Lower lobe of right lung (tissue), 2 donors: ENCODE measurements at places on chromosomes 16 and 17. TPM values are rescaled to one million over a fixed set of nuclear protein-coding genes. Genes with fewer than 3 reads are reported as not detected.

DNA sequence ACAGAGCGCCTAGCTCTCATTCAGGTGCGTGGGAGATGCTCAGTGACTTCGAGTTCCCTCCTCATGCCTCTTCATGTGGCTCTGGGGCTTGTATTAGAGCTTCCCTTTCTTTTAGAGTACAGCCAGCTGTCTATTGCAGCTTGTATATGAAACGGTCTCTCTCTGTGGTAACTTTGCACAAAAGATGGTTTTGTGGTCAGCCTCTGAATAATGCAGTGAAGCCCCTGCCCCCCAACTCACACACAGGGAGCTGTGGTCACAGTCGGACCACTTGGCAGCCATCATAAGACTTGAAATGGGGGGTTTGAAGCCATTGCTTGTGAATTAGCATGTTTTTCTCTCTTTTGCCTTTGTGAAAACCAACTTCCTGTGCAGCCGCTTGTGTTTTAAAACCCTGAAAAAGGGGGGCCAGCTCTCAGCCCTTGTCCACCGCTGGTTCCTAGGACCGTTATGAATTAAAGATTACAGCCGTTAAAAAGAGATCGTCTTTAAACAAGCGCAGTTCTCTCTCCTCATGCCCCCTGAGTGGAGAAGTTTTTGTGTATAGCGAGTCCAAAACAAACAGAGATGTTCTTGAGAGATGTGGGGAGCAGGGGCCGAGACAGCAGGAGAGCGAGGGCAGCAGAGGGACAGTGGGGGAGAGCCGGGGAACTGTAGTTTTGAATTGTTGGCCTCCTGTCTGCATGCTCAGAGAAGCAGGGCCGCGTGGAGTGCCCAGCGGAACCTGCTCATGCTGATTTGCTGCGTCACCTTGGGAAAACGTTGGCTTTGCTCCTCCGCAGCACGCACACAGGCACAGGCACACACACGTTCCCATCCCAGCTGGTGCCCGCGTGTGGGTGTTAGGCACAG is 199.0 kb downstream of the MSI2 start:
- DNase-seq, result no peak

DNA sequence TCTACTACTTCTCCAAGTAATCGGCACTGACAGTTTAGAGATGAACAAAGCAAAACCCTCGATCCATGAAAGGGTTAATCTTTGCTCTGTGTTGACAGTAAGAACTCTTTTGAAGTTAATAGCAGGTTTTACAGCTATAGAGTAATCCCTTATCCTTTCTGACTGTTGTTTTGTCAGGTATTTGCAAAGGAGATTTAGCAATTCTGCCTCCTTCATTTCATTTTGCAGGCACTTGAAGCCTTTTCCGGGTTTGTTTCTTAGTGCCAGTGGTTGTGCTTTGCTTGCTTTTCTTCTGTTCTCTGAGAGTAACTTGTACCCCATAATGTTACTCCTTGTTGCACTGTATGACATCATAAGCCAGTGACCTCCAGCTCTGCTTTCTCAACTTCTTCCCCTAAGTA is 64.5 kb downstream of the TANGO6 start:
- no peak for DNase-seq

- DNase-seq, result no peak
These were observed 46.1 kb upstream of the SLC25A19 start for GRCh38 chr17:75335315-75335714.

GRCh38 chr16:2815299-2815771 is 1.7 kb upstream of the PRSS21 start:
- DNase-seq, result peak; percentile 53

- no peak for DNase-seq
These were observed 55.7 kb upstream of the TAC4 start for GRCh38 chr17:49903523-49903922.

DNA sequence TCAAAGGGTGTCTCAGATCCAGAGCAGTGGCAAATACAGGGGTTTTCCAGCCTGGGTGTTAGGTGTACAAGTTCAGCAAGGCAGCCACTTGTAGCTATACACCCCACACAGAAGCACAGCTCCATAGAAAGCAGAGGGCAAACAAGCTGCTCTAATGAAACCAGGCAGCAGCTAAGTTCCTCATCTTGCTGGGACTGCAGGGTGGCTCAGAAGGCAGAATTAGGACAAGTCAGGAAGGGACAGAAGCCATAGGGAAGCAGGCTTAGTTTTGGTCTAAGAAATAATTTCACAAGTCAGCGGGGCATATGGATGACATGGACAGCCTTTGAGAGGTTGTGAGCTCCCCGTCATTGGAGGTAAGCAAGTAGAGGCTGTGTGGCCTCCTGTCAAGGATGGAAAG is 23.7 kb downstream of the CNGB1 start:
- DNase-seq, result no peak

DNA sequence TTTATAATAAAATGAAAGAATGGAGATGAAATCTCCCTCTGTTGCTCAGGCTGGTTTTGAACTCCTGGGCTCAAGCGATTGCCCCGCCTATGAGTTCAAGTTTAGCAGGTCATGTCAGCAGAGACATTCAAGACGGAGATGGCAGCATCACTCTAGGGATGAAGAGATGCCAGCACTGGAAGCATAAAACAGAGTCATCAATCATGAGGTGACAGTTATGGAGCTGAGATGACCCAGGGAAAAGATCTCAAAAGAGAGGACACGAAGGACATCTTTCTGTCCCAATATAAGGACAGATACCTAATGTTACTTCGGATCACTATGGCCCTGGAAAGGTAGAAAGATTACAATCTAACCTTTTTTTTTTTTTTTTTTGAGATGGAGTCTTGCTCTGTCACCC is 11.0 kb upstream of the LCMT1 start:
- no peak for DNase-seq

GRCh38 chr17:77297693-77298666 is 157.2 kb downstream of the SEC14L1 start:
- DNase-seq, result no peak

The SOST gene
- not detected for total RNA-seq

The TP53TG3E gene
- total RNA-seq, result not detected
